ENCODE measurements at places on chromosomes 2 and 18.

GRCh38 chr2:185179743-185180142 is 558.9 kb upstream of the FSIP2 start:
- no peak for DNase-seq

DNA sequence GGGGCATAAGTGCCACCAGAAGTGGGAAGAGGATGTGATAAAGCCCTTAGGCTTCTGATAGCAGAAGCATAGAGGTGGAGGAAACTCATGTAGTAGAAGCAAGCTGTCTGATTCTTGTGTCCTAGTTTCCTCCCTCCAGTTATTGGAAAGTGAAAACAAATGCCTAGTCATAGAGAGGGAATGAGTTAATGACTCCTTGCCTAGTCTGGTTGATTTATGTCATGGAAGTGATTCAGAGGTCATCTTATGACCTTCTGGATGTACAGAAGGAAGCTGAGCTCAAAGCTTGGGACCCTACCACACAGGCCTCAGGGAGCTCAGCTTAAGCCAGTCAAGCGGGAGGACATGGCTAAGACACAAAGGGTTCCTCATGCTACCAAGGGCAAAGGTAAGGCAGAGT is 232.2 kb downstream of the THSD7B start:
- no peak for DNase-seq

GRCh38 chr18:57909620-57910019 is 106.5 kb upstream of the ATP8B1 start:
- no peak for DNase-seq

DNA sequence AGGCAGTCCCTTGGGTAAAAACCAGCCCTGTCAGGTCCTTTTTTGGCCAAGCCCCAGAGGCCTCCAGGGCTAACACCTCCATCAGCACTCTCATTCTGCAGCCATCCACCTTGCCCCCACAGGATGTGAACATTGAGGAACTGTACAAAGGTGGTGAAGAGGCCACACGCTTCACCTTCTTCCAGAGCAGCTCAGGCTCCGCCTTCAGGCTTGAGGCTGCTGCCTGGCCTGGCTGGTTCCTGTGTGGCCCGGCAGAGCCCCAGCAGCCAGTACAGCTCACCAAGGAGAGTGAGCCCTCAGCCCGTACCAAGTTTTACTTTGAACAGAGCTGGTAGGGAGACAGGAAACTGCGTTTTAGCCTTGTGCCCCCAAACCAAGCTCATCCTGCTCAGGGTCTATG is 7.3 kb downstream of the IL1F10 start:
- no peak for DNase-seq

GRCh38 chr2:132517386-132517785 is 100.8 kb downstream of the GPR39 start:
- no peak for DNase-seq

DNA sequence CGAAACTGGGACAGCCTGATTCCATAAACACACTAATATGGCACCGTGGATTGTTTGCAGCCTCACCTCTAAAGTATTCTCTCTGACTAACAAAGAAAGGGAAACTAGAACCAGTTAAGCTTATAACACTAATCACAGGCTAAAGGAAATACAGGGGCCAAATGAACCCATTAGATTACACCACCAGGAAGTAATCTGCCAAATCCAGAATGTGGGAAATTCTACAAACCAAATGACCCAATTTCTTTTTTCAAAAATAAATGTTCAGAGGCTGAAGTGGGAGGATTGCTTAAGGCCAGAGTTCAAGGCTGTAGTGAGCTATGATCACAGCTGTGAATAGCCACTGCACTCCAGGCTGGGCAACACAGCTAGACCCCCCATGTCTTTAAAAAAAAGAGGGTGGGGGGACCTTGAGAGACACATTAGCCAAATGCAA is 1.5 kb upstream of the MPPE1 start:
- DNase-seq: no peak

DNA sequence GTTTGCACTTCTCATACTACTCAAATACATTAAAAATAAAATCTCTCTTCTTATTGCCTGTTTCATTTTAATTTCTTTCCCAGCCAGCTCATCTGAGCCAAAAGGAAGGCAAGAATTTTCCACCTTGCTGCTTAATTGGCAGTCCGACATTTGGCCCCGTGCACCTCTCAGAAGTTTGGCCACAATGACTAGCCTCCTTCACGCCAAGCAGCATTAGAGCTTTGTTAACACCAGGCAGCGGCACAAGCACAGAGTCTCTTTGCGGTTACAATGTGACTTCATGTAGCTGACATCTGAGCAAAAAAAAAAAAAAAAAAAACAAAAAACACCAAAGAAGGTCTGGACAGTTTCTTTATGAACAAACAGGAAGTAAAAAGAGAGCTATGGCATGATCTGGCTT is 248.9 kb downstream of the OSR1 start:
- DNase-seq: no peak

DNA sequence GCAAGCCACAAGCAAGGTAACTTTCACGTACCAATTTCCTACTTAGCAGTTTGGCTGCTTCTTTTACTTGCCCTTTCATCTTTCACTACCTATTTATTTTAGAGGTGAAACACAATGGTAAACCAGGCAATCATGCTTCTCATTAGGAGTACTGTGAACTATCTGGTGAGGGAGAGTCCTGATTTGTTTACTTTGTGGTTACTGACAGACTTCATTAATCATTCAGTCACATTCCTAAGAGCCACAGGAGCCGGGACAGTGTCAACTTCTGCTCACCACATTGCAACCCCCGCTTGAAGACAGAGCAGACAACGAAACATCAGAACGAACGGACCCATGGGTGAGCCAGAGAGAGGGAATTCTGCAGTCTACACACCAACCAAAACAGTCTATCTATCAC is 28.8 kb downstream of the TUBB6 start:
- no peak for DNase-seq

- DNase-seq: no peak
These were observed 81.8 kb downstream of the INPP5D start for GRCh38 chr2:233141901-233142300.

- no peak for DNase-seq
These were observed 49.6 kb downstream of the ODC1 start for GRCh38 chr2:10398496-10398895.

- DNase-seq: peak; percentile 44
These were observed 5.2 kb downstream of the D2HGDH start for GRCh38 chr2:241739651-241740050.

DNA sequence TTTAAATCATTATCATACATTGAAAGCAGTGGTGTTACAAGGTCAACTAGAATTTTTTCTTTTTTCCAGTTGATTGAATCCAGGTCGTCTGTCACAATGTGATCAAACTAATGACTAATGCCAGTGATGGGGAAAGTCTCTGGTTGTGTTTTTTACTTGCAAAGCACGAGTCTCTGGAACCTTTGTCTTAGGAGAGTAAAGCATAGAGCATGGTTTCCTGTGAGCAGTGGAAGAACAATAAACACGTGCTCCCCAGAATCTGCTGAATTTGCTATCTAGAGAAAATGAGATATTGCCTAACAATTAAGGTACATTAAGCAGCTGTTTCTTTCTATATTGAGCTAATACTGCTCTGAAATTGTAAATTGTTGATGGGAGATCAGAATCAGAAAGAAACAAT is 1332.4 kb upstream of the TMEFF2 start:
- DNase-seq: no peak

- DNase-seq: no peak
These were observed 1.4 kb downstream of the MARCHF7 start for GRCh38 chr2:159713631-159714246.

DNA sequence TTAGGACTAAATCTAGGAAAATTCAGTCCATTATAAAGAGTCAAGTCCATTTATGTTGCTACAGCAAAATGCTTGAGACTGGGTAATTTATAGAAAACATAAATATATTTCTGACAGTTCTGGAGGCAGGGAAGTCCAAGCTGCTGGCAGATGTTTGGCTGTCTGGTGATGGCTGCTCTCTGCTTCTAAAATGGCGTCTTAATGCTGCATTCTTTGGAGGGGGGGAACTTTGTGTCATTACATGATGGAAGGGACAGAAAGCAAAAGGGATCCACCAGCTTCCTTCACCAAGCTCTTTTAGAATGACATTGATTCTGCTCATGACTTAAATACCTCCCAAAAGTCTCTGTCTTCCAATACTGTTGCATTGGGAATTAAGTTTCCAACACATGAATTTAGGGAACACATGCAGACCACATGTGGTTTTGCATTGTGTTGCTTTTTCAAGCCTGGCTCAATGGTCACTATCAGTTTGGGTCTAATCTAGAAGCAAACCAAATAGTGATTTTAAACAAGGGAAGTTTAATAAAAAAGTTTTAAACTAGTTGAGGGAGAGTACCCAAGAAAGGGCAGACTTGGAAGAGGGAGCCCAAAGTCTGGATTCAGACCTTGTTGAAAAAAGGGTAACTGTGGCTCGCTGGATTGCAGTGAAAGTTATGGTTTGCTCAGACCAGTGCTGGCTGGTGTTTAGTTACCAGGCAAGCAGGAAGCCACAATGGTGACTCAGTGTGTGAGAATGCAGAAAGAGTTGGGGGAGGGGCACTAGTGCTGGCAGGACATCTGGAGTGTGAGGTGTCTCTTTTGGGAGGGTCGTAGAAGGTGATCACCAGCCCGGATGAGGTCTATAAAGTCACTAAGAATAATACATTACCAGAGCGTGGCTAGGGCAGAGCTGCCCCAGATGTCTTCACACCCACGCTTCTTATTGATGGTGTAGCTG is 30.8 kb downstream of the C18orf54 start:
- no peak for DNase-seq

DNA sequence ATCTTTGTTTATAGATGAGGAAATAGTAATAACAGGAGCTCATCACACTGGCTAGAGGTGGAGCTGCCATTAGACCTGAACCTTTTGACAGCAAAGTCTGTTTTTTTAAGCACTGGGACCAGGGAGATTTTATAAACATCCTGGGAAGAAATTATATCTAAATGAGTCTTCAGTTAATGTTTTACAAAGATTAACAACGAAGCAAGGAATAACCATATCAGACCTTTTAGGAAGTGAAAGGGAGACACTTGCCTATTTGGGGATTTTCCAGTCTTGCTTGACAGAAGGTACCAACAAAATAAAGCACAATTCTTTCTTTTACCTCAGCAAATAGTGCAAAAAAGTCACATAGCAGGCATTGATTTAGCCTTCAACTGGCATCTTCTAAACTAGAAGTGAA is 777.0 kb downstream of the CPS1 start:
- no peak for DNase-seq

DNA sequence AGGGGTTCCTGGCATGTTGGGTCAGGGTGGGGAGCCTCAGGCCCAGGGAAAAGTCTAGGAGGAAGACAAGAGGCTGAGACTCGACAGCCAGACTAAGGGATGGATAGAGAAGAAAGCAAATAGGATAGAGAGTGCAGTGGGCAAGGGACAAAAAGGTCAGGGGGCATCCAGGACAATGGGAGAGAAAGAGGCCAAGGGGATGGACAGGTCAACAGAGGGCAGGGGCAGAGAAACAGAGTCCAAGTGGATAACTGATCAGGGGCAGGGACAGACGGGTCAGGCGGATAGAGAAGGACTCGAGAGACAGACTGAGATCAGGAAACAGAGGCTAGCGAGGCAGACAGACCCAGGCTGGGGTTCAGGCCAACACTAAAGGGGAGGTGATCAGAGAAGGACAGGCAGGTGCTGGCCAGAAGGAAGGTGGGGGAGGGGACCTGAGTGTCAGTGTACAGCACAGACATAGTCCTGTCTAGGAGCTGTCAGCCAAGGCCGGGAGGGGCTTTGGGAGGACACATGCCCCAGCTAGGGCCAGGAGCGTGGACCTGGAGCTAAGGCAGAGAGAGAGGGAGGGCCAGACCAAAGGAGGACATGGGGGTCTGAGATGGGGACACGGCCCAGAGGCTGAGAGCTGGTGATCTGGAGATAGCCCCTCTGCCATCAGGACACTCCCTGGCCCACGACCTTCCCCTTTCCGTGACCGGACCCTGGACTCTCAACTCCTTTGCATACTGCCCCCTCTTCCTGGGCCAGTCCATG is 12.2 kb downstream of the ASIC4 start:
- no peak for DNase-seq

- DNase-seq: no peak
These were observed 5.8 kb upstream of the PRELID3A start for GRCh38 chr18:12401881-12402280.

DNA sequence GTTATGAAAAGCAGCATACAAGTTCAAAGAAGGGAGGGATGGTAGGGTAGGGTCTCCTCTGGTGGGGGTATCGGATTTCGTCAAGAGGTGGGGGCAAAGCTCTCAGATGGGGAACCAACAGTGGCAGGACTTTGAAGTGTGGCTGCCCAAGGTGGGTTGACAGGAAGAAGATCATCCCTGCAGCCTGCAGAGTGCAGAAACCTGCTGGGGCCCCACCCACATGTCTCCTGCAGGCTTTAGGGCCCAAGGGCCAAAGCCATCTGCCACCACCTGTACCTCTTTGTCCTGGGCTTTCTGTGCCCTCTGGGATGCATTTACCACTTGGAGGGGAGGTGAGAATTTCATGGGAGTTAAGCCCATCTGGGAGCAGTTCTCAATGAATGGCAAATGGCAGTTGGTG is 42.7 kb downstream of the KCNF1 start:
- DNase-seq: no peak

DNA sequence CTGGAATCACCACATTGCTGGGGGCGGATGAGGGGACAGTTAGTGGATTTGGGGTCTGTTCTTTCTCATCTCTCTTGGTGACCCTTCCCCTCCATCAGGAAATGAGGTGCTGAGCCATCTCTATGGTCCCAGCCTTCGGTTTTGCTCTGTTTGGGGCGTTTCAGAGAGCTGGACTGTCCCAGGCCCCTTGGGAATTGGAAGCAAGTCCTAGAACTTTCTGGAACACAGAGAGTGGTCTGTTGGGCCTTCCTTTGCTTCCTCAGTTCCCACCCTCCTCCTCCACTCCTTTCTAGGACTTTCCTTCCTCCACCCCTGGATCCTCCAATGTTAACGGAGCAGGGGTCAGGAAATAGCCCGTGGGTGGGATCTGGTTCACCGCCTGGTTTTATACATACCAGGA is 17.0 kb downstream of the RRM2 start:
- DNase-seq: no peak

DNA sequence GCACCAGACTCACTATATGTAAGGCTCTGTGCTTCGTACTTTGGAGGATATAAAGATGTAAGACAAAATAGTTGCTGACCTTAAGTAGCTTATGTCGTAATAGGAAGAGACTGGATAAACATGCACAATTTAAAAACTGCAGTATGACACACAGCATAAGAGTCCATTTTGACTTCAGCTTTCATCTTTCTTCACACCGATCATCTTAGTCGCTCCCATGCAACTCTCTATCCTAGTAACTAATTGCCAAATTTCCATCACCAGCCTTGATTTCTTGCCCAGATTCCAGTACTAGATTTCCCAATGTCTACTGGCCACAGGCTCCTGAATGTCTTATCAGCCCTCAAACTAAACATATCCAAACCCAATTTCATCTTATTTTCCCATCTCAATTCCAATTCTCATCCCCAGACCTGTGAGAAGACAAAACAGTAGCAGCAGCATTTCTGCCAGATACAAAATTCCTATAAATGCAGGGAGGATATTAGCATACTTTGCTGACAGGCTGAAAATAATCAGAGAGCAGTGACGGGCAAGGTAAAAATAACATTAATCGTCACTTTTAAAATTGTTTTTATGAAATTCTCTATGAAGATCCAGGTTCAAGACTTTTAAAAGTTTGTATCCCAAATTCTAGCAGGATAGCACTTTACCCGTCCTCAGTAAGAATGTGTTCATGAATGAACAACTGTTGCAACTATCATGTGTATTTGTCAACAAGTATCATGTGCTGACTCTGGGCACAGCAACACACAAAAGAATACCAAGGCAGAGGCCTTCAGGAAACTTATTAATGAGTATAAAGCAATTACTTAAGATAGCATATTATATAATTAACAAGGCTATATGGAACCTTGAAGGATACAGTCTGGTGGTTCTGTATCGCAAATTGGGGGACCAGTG is 42.2 kb downstream of the KIDINS220 start:
- DNase-seq: no peak
